ENCODE measurements at places on chromosomes 11 and 22.
A peak's percentile ranks its signal among the peaks of the same experiment; 100 is the strongest.

GRCh38 chr11:70493089-70493474, 94.8 kb downstream of the CTTN start:
- DNase-seq: no peak

DNA sequence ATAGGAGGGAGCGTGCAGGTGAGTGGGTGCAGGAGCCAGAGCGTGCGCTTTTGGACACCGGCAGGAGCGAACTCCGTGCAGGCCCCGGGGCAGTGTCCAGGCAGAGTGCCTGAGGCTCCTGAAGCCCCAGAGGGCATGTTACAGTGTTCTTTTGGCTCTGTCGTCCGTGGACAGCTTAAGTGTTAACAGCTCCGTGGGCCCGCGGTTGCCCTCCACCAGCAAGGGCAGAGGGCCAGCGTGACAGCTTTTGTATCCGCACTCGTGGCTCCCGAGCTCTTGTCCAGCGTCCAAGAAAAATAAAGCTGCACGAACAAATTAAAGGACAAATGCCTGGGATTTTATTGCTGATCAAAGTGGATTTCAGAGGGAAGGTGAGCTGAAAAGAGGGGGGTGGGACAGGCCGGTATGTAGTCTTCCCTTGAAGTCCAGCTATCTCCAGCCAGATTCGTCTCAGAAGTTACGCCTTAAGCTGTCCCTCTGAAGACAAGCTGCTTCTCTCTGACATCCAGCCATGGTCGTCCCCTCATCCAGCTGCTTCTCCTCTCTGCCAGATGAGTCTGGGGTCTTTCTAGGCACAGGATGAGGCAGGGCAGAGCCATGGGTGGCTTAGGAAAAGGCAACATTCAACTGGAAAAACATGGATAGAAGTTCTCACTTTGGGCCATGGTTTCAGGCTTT, 968 bp upstream of the TMEM109 start:
- no peak for DNase-seq

DNA sequence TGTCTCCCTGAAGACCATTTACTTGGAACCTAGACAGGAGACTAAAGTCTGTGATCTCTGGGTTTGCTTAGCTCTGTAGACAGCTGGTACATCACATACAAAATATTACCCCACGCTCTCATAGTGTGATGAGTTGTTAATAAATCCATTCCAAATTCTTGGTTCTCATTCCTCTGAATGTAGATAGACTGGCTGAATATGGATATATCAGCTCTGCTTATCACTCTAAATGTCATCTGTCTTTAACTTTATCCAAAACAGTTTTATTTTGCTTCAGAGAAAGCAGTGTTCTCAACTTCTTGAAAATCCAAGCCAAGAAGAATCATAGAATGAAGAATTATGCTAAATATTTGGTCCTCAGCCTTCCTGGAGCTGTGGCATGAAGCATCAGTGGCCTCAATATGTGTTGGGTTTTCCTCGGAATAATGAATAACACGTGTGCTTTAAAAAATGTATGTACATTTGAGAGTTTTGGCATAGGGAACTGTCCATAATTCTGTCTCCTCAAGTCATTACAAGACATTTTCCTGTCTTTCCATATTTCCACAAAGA, 10.5 kb upstream of the LDLRAD3 start:
- no peak for DNase-seq

DNA sequence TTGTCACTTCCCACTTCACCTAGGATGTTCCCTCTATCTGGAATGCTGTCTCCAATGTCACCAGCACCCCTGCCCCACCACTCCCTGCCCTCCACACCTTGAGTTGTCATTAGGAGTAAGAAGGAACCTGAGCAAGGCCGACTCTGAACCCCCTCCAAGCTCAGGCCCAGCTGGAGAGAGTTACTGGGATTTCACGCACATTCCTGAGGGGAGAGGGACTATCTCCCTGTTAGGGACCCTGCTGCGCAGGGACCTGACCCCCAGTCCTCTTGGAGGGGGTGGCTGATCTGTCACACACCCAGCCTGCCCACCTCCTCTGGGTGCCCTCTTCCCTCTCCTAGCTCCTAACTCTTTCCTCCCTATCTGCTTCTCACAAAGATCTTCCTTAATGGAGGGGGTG, 81.7 kb downstream of the NECTIN1 start:
- DNase-seq: no peak

- no peak for DNase-seq
Measured at GRCh38 chr11:104402812-104403521, 239.0 kb upstream of the PDGFD start.

DNA sequence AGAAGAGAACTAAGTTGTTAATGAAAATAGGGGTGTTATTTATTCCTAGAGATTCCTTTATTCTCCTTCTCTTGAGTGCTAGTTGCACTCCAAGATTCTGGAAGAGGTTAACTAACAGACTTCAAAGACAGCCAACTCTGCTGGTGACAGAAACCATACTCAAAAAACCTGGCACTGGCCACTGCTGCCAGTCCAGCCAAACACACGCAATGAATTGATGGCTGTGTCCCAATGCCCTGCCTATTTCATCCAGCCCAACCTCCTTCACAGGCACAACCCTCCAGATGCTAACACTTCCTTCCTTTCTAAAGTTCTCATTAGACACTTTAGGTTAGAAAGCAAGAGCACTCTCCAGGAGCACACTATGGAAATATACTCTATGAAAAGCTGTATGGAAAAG, 150.8 kb upstream of the C11orf58 start:
- no peak for DNase-seq

- no peak for DNase-seq
Measured at GRCh38 chr22:30178181-30179126, 68.1 kb downstream of the LIF start.

DNA sequence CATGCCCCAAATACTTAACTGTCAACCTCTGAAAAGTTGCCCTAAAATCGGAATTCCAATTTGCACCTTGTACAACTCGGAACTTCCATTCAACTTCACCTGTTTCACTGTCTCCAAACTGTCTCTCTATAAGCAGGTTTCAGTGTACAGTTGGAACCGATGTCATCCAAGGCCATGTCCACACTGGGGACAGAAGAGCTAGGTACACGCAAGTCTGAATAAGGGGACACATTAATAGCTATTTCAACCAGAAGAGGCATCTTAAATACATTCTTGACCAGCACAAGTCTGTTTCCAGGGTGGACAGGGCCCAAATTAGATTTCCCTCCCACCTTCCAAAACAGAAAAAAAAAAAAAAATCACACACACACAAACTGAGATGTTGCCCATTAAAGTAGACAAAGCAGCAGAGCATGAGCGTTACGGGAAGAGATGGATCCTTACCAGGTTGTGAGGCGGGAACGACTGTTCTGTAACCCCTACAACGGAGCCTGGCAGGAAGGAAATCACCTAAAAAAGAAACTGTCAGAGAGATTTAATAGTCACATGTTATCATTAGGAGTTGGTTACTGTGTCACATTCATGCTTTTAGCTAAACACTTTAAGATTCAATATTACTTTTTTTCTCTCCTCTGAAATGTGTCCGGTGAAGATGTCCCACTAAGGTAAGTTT, 1.7 kb downstream of the CREBZF start:
- peak; percentile 15 for DNase-seq

GRCh38 chr11:72649215-72649976, 24.8 kb downstream of the PDE2A start:
- no peak for DNase-seq

- DNase-seq: peak; percentile 18
Measured at GRCh38 chr11:9092853-9093778, 1.7 kb upstream of the SCUBE2 start.

DNA sequence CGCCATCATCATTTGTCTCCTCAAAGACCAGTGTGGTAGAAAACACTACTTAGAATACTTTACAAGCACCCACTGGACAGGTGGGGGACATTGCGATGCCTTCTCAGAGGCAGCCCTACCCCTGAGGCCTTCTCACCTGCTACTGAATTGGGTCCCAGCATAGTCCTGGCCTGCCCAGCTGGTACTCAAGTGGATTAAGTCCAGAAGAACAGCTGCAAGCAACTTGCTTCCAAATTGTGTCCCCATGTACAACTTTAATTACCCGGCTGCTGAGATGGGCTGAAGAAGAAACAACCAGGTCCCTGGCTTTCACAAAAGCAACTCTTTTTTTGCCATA, 12.3 kb downstream of the ABTB2 start:
- no peak for DNase-seq

GRCh38 chr11:16895306-16895705, 118.9 kb downstream of the PLEKHA7 start:
- no peak for DNase-seq

- DNase-seq: peak; percentile 76
Measured at GRCh38 chr22:37063431-37064420, 12.2 kb downstream of the KCTD17 start.

- DNase-seq: no peak
Measured at GRCh38 chr11:75735181-75735845, 17.7 kb downstream of the MOGAT2 start.

- DNase-seq: peak; percentile 13
Measured at GRCh38 chr11:87097582-87097981, 59.8 kb downstream of the TMEM135 start.

GRCh38 chr11:72586321-72587090, 87.7 kb downstream of the PDE2A start:
- no peak for DNase-seq

- no peak for DNase-seq
Measured at GRCh38 chr11:7490535-7490934, 5.2 kb downstream of the OLFML1 start.

GRCh38 chr22:19709063-19709769, 5.1 kb upstream of the SEPTIN5 start:
- no peak for DNase-seq

DNA sequence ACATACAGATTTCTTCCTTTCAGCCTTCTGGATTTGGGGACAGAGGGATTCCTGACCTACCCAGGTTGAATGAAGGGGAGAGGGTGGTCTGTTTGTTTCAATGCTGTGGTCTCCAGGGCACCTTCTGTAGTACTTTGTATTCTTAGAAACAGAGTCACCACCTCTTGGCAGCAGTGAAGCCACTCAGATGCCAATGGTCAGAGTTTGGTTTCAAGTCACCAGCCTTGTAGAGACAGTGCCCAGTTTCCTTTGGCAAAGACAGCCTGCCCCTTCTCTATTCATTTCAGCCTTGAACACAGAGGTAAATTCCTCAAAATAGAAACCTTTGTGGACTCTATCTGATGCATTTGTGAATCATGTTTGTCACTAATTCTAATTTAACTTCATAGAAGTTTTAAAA, 111.7 kb upstream of the RASSF10 start:
- no peak for DNase-seq

DNA sequence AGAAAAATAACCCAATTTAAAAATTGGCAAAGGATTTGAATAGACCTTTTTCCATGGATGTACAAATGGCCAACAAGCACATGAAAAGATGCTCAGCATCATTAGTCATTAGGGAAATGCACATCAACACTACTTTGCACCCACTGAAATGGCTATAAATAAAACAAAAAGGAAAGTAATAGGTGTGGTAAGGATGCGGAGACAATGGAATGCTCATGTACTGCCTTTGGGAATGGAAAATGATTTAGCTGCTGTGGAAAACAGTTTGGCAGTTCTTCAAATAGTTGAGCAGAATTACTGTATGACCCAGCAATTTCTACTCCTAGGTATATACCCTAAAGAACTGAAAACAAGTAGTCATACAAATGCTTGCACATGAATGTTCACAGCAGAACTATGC, 37.4 kb downstream of the LARGE2 start:
- no peak for DNase-seq

- DNase-seq: no peak
Measured at GRCh38 chr22:39622881-39623367, 52.4 kb downstream of the CACNA1I start.

GRCh38 chr22:41201141-41201540, 4.0 kb upstream of the L3MBTL2 start:
- no peak for DNase-seq

DNA sequence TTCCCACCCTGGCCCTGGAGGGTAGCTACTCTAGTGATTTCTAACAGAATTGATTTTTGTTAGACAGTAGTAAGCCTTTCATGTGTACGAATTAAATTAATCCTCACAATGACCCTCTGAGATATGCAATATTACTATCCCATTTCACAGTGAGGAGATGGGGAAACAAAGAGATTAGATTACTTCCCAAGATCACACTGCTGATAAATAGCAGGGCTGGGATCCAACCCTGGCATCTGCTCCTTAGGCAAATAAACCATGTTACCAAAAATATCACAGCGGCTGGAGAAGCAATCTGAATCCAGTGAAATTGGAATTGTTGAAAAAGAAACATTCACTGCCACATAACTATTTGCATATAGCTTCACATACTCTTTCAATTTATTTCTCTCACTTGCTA, 12.8 kb upstream of the CAVIN3 start:
- peak; percentile 52 for DNase-seq

DNA sequence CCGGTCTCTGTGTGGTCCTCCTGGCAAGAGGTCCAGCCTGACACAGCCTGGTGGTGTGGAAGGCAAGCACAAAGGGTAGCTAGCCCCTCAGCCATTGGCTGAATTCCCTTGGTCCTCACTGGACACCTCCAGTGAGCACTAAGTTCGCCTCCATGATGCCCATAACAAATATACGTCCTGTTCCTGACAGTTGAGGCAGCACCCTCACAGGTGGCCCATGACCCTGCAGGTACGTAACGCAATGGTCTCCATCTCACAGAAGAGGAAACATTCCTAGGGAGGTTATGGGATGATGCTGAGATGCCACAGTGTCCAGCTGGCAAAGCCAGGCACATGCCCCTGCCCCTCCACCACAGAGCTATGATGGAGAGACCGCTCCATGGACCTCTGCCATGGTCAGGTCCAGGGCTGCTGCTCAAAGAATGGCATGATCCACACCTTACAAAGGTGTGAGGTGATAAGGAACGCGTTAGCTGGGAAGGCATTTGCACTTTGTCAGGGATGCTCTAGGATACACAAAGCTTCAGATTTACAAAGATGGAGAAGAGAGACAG, 1.4 kb upstream of the GNAZ start:
- DNase-seq: no peak

DNA sequence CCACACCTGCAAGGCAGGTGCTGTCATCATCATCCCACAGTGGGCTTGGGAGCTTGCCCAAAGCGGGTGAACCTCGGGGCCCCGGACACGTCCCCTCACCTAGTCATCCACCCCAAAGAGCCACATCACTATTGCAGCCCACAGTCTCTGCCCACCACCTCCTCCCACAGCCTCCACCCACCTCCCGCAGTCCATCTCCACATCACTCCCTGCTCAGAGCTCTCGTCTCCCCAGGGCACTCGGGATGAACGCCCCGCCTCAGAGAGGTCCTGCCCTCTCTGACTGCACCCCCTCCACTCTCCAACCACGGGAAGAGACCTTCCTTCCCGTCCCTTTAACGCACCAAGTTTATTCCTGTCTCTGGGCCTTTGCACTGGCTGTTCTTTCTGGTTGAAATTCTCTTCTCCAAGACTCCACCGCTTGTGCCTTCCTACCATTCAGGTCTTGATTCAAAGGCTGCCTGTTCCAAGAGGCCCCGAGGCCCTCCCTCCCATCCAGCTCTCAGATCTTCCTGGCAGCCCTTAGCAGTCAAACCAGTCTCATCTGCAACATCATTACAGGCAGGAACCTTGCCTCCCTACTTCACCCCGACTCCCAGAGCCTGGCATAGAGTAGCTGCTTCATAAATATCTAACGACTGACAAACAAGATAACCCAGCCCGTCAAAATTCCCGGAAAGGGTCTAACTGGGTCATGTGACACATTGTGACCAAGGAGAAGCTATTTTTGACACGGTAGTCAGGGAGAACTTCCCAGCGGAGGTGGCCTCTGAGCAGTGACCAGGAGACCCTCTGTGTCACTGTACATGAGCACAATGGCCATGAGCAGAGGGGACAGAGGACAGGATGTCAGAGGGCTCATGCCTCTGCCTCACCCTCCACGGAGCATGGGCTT, 11.1 kb downstream of the KCNJ4 start:
- DNase-seq: no peak

- DNase-seq: no peak
Measured at GRCh38 chr22:21624120-21624879, 5.5 kb downstream of the YDJC start.
